Foreskin fibroblast (primary cell): ENCODE measurements at places on chromosomes 2 and 18.

- no peak for DNase-seq
Measured at GRCh38 chr2:98846041-98846440, 90.0 kb downstream of the CRACDL start.

- no peak for DNase-seq
Measured at GRCh38 chr2:132437852-132438669, 21.5 kb downstream of the GPR39 start.

DNA sequence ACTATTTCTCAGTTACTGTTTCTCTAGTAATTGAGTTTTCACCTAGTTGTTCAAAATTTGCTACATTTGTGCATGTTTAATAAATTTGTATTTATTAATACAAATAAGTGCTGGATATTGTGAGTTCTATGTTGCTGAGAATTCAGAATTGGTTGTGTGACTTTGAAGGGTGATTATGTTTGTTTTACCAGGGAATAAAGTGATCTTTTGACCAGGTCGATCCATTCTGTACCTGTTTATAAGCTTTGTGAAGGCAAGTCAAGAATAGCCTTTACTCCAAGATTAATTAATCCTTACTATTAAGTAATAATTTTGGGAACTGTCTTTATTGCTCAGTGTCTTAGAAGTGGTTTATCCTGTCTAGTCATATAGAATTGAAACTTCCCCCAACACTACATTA is 230.0 kb upstream of the GYPC start:
- DNase-seq: no peak

DNA sequence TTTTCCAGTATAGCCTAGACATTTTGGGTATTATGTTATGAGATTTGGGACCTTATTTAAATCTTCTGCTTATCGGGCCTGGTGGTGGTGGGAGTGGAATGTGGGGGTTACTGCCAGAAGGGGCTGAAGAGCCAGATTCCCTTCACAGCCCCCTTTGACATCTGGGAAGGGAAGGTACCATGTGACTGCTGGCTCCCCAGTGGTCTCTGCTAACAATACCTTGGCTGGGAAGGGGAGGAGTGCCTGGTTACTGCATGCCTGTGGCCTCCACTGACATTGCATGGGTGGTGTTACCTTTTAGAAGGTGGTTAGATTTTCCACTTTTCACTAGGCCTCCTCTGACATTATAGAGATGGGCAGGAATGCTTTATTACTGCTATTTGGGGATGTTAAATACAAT is 8.0 kb downstream of the ATP9B start:
- no peak for DNase-seq

GRCh38 chr2:3284657-3285630 is 92.7 kb downstream of the EIPR1 start:
- no peak for DNase-seq

DNA sequence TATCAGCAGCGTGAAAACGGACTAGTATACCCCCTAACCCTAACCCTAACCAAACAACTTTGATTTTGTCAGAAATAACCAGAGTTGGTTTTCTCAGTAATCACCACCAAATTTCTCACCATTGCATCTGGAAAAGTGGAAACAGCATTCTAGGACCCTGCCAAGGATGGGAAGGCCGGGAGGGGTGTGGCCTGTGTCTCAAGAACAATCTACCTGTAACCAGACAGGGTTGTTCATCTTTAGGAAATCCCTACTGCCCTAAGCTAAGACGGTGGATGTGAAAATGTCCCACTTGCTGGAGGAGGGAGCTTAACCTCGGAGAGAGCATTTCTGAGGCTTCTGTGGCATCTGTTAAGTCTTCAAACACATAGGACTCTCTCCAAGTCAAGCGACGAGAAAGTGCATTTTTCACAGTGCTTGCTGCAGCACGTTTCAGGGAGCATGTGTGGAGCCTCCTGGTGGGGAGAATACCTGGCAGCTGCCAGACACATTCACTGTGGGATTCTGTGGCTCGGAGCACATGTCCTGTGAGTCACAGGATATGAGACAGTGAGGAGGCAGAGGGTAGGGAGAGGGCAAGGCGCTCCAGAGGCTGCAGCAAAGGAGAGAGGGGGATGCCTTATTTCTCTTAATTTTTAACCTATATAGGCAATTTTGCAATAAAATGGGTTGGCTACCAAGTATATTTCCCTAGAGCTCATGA is 207.5 kb downstream of the SPP2 start:
- DNase-seq: peak; percentile 98

DNA sequence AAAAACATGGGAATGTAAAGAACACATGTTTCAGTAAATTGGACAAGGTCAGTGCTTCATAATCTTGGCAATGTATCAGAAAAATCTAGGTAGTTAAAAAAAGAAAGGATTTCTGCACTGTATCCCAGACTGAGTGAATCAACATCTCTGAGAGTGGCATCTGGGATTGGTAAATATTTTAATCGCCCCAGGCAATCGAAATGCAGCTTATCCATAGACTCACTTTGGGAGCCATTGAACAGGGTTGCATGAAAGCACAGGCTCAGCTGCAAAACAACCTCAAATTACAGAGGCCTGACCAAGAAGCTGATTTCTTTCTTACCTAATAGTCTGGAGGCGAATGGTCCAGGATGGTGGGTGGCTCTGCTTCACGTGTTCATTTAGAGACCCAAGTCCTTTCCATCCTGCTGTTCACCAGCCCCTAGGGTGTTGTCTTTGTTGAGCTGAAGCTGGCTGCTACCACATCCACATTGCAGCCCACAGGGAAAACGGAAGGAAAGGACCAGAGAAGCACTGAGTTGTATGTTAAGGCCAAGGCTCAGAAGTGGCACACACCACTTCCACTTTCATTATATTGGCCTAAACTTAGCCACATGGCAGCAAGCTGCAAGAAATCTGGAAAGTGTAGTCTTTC is 59.0 kb downstream of the MOGAT1 start:
- DNase-seq: no peak

DNA sequence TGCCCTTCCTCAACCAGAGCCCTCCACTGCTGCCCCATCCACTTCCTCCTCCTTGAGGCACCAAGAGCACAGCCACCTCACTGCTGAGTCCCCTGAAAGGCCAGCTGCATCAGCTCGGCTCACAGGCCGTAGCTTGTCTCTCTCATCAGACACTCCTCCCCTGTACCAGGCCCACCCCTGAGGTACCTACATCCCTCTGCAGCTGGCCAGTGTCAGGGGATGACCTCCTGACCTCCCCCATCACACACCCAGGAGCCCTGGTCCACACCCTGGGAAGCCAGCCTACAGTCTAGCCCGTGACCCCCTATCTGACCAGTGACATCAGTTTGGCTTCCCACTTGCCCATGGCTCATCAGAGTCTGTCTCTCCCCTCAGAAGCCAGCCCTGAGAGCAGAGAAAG is 205.6 kb downstream of the TNS1 start:
- DNase-seq: no peak

DNA sequence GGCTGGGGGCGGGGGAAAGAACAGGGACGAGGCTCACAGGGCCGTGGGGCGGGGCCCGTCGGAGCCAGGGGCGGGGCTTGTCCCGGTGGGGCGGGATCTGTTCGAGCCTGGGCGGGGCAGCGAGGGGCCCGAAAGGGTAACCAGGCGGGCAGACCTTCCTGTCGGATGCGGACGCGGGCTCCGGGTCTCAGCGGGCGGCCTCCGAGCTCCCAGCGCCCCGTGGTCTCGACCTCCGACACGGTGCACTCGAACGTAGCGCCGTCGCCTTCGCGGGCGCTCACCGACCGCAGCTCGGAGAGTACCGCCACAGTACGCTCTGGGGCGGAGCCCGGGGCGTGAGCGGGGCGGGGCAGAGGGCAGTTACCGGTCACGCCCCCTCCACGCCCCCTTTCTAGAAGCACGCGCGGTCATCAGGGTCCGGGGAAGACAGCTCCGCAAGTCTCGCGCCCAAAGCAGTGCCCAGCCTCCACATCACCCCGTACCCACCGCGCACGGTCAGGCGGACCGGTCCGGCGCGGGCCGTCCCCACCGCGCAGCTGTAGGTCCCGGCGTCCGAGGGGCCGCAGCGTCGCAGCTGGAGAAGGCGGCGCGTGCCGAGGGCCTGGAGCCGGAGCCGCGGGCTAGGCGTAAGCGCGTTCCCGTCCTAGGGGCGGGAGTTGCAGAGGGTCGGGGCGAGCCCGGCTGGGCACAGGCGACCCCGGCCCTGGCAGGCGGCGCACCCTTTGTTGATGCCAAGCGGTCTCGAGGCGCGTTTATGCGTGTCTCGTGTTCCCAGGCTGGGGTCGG is 8.7 kb downstream of the TMEM198 start:
- DNase-seq: peak; percentile 80

DNA sequence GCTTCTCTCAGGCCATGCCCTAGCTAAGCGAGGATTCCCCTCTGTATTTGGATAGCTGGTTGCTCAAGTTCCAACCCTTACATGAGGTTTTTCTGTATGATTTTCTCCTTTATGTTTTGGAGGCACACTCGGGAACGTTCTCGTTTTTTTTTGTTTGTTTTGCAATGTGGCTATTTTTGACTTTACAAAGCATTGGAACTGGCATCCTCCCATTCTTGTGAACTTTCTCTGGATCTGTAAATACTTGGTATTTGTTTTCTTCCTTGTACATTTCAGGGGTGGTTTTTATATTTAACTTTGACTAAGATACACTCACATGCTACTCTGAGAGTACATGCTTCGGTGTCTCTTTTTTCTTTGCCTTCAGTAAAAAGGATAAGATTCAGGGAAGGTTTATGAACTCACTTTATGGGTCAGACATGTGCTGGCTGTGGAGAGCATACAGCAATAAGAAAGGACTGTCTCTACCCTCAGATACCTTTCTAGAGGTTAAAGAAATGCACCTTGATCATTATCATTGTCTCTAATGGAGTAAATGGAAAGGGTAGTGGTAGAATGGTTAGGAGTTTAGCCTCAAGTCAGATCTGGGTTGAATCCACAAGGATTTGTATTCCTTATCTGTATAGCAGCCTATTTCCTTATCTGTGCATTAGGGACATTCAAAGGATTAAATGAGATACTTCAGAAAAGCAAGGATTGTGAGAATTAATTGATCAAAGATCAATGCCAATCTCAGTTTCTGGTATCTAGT is 61.9 kb downstream of the MEIS1 start:
- DNase-seq: no peak

- peak; percentile 3 for DNase-seq
Measured at GRCh38 chr18:5424903-5425664, 118.7 kb downstream of the EPB41L3 start.

GRCh38 chr2:72822794-72823193 is 3.0 kb downstream of the EXOC6B start:
- DNase-seq: no peak

GRCh38 chr2:105409717-105410116 is 10.9 kb upstream of the FHL2 start:
- DNase-seq: peak; percentile 83

GRCh38 chr2:147916723-147917122 is 71.9 kb downstream of the ACVR2A start:
- no peak for DNase-seq

GRCh38 chr2:167972746-167973145 is 274.6 kb downstream of the STK39 start:
- no peak for DNase-seq

DNA sequence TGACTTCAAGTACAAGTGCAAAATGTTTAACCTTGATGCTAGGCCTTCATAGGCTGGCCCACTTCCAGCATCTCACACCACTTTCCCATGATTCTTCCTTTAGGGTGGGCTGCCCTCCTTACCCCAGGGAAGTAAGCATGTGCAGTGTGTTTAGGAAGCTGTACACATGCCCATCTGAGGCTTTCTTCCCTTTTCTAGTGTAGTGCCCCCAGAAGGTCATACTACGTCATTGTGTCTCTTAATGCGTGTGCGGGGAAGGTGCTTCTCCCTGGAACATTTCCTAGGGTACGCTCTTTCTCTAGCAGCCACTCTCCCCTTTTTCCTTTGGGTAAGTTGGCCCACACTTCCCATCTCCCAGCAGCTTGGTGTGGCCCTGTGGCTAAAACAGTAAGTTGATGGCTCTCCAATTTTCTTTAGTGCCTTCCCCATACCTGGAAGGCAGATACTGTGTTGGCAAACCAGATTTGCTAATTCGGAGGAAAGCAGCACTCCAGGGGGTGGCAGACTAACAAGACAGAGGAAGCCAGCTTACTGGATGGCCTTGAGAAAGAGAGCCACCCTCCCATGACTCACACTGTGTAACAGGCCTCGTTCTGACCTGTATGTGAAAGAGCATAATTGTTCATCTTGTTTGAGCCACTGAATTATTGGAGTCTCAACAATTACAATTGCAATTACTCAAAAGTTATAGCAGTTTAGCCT is 1.1 kb upstream of the SULT6B1 start:
- DNase-seq: peak; percentile 92

DNA sequence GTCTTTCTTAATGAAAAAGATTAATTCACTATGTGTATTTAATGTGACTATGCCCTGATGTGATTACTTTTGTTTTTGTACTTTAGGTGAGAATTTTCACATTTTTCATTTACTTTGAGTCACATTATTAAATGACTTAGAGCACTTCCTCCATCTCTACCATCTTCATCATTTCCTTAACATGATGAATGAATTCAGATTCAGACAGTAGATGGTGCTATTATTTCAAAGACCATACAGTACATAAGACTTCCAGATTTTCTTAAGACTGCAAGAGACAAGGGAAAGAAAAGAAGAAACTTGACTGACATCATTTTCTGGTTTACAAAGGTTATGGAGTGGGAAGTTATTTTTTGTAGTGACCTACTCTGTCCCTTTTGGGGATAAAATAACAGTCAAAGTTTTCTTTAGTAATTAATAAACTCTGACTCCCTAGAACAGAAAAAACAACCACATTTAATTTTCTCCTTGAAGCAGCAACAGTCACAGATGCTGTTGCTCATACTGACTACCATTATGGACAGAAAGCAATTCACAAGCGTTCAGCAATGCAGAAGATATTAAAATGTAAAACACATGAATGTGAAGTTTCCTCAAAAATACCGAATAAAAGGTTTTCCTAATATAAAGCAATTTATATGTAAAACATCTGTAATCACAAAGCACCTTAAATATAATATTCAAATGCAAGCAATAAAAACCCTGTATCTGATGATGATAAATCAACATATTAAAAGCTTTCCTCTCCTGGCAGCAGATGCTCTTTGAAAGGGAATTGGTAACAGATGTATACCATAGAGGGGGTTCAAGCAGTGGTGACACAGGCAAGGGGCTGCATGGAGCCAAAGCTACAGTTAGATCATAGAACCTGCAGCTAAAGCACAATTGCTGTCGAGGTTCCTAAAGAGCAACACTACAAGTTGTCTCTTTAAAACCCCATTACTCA is 1010.9 kb upstream of the NXPH2 start:
- DNase-seq: no peak

DNA sequence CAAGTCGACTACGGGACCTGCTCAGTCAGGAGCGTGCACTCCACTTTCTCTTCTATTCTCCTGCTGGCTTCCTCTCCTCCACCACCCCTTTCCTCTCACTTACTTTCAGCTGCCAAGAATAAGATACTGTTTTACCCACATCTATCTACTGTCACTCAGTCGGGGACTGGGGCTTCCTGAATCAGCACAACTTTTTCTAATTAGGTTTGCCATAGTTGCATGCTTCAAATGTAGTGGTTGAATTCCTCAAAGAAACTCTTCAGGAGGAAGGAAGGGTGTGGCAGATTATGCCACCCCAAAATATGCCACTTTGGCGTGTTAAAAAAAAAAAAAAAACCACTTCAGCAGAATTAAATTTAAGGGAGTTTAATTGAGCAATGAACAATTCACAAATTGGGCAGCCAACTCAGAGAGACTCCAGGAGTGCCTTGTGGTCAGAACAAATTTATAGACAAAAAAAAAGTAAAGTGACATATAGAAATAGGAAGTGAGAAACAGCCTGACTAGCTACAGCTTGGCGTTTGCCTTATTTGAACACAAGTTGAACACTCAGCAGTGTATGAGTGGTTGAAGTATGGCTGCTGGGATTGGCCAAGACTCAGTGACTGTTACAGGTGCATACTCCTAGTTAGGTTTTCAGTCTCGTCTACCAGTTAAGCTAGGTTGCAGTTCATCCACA is 32.5 kb upstream of the RMDN2 start:
- no peak for DNase-seq
